Right ventricle myocardium superior (tissue), 1 donor: ENCODE measurements at places on chromosomes 2 and 18. TPM values are rescaled to one million over a fixed set of nuclear protein-coding genes. Genes with fewer than 3 reads are reported as not detected.

DNA sequence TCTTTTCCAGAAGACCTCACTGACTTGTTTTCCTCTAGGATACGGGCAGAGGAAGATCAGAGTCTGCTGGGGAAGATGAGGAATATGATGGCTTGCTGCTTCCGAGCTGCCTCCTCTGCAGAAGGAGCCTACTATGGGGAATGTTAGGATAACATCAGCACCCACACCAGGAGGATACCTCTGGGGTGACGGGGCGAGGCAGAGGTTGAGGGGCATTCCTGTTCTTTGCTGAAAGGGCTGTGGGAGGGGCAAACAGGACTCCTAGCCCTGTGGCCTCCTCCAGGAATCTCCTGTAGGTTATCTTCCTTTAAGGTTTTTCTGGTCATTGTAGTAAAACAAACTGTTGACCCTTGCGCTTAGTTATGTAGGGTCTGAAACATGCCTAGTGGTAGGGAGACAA is 102.5 kb downstream of the CRIM1 start:
- no peak for DNase-seq

GCG gene
- total RNA-seq: not detected

DNA sequence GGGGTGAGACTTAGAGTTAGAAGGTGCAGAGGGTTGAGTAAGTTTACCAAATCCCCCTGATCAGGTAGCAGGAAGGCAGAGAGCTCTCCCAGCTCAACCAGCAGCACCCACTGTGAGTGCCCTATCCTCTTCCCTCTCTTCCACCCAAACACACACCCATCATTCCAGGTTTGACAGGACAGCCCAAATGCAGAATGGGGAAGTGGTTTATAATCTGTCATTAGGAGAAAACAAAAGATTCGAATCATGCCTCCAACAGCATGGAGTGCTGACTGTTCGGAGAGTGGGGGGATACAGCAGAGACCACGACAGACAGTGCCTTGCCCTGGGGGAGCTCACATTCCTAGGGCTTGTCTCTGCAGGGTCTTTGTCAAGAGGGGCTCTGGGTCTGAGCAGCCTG is 11.7 kb downstream of the CXCR2 start:
- DNase-seq: no peak

FASTKD1 gene
- 111 TPM for total RNA-seq

DNA sequence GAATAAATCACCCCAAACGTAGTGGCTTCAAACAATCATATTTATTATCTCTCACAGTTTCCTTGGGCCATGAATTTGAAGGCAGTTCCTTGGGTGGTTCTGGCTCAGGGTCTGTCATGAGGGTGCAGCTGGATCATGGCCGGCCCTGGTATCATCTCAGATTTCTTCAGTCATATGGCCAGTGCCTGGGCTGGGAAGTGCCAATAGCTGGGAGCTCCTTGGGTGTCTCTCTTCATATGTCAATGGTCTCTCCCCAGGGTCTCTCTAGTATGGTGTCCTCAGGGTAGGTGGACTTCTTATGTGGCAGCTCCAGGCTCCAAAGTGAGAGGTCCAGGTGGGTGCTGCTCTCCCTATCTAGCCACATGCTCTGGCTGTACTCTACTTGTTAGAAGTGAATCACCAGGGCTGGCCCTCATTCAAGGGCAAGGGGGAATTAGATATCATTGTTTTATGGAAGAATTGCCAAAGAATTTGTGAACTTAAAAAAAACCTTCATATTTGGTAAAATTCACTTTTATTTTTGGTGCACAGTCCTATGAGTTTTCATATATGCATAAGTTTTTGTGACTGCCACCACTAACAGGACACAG is 15.4 kb downstream of the FHOD3 start:
- DNase-seq: no peak

- no peak for DNase-seq
Measured at GRCh38 chr2:141557329-141558095, 573.3 kb downstream of the LRP1B start.

DNA sequence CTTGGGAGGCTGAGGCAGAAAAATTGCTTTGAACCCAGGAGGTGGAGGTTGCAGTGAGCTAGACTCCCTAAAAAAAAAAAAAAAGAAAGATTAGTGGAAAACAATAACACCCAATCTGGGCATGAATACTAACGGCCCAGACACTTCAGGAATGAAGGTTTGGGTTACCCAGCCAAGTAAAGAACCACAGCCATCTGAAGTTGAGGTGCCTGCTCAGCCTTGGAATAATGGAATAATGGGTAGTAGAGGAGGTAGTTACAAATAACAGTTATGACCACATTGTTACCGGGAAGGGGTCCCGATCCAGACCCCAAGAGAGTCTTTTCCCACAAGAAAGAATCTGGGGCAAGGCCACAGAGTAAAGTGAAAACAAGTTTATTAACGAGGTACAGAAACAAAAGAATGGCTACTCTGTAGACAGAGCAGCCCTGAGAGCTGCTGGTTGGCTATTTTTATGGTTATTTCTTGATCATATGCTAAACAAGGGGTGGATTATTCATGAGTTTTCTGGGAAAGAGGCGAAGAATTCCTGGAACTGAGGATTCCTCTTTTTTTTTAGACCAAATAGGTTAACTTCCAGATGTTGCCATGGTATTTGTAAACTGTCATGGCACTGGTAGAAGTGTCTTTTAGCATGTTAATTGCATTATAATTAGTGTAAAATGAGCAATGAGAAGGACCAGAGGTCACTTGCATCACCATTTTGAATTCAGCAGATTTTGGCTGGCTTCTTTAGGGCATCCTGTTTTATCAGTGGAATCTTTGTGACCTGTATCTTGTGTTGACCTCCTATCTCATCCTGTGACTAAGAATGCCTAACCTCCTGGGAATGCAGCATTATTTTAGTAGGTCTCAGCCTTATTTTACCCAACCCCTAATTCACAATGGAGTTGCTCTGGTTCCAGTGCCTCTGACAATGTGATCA is 96.2 kb upstream of the HAAO start:
- DNase-seq: no peak

DNA sequence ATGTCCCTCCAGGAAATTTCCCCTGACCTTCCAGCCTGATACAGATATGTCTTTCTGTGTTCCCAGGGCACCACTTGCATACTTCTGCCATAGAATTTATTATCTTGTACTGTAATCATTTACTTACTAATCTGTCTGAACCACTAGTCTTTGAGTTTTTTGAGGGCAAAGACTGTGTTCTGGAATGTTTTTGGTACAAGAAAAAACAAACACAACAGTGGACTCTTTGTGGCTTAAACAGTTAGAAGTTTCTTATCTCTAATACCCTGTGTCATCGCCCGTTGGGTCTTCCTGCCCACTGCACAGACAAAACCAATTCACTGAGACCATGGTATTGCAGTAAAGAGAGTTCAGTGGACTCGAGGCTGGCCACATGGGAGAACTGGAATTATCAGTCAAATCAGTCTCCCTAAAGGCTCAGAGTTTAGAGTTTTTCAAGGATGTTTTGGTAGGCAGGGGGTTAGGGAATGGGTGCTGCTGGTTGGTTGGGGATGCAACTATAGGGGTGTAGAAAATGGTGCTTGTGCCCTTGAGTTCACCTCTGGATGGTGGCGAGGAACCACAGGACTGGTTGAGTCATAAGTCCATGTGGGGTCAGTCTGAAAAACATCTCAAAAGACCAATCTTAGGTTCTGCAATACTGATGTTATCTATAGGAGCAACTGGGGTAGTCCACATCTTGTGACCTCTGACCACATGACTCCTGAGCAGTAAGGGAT is 20.3 kb downstream of the RALB start:
- no peak for DNase-seq

DNA sequence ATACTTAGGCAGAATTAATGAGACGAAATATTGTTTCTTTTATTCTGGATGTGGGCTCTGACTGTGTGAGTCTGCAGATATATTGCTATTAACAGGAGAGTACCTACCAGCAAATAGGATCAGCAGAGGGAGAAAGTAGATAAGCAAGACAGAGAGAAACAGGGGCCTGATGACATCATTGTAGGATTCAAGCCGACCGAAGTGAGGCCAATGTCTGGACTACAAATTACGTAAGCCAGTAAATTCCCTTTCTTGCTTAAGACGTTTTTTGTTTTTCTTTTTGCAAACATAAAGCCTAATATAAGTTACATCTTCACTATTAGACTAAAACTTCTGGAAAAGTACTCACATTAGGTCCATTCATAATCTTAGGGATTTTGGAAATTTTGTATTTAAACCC is 21.4 kb upstream of the PTPRM start:
- DNase-seq: no peak

CFAP221 gene
- total RNA-seq: 0.67 TPM
